ENCODE measurements at places on chromosomes 16 and 17.

DNA sequence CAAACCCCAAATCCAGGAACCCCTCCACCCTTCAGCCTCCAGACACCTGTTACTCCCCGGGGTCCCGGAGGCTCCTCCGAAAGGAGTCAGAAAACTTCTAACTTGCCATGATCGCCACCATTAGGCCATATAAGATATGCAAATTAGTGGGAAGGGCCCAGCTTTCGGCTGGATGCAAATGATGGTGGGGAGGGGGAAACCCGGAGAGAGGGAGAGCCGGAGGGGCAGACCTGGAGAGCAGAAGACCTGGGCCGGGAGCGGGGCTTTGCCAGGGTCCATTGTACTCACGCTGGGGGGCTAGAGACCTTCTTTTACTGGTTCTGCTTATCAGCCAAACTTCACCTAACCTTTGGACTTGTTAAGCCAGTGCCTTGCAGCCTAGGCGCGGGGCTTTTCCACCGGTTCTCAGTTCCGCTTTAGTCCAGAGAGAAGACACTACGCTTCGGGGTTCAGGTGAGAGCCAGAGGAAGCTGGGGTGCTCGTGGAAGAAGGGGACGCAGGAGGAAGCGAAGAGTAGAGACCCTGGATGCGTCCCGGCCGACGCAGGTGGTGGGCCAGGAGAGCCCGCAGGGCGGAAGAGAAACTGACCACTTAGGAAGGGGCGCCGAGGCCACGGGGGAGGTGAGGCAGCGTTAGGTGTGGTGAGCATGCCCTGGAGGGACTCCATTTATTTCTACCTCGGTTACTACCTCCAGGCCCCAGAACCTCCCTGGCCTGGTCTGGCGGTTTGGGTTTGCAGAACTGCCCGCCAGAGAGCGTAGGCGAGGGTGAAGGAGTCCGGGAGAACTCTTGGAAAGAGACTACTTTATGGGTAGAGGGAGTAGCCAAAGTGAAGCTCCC, at the start of gene HNF1B:
TSS of gene HNF1B (minus strand) at position 99 of the 840 bp plus-strand sequence. CDS start 175 bp downstream, outside the sequence.
- no peak for DNase-seq

- no peak for DNase-seq
Observed at GRCh38 chr16:10003486-10003885, 178.7 kb downstream of the GRIN2A start.

DNA sequence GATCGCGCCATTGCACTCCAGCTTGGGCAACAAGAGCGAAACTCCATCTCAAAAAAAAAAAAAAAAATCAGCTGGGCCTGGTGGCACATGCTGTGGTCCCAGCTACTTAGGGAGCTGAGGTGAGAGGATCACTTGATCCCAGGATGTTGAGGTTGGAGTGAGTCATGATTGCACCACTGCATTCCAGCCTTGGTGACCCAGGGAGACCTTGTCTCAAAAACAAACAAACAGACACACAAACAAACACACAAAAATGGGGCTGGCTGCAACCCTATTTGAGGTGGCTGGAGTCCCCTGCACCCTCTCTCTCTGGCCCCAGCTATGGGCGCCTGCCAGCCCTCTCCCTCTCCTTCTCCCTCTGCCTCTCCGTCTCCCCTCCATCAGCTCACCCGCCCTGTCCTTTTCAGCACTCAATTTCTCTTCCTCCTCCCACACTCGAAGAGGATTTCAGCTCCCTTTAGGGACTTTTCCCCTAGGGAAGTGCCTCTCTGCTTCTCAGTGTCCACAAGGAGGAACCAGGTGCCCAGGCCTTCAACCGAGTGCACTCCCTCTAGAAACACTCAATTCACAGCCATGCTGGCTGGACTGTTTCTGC, 17.5 kb upstream of the TFAP4 start:
- DNase-seq: peak; percentile 91

GRCh38 chr17:44906010-44906646, 6.9 kb upstream of the EFTUD2 start:
- DNase-seq: peak; percentile 82

- no peak for DNase-seq
Observed at GRCh38 chr16:84056933-84057332, 14.3 kb upstream of the SLC38A8 start.

DNA sequence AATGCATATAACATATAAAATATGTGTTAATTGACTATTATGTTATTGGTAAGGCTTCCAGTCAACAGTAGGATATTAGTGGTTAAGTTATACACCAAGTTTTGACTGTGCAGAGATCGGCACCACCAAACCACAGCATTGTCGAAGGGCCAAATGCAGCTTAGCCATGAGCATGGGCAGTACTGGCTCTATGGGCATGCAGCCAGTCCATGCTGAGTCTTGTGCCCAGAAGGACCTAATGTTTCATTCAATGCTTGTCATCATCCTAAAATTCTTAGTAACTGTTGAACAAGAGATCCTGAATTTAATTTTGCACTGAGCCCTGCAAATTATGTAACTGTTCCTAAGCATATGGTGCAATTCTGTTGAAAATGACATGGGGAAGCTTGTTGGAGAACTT, 233.4 kb upstream of the HS3ST3A1 start:
- DNase-seq: no peak

- DNase-seq: no peak
Observed at GRCh38 chr16:15539197-15539596, 103.8 kb downstream of the MARF1 start.

- DNase-seq: no peak
Observed at GRCh38 chr16:82758904-82759303, 132.1 kb downstream of the CDH13 start.

DNA sequence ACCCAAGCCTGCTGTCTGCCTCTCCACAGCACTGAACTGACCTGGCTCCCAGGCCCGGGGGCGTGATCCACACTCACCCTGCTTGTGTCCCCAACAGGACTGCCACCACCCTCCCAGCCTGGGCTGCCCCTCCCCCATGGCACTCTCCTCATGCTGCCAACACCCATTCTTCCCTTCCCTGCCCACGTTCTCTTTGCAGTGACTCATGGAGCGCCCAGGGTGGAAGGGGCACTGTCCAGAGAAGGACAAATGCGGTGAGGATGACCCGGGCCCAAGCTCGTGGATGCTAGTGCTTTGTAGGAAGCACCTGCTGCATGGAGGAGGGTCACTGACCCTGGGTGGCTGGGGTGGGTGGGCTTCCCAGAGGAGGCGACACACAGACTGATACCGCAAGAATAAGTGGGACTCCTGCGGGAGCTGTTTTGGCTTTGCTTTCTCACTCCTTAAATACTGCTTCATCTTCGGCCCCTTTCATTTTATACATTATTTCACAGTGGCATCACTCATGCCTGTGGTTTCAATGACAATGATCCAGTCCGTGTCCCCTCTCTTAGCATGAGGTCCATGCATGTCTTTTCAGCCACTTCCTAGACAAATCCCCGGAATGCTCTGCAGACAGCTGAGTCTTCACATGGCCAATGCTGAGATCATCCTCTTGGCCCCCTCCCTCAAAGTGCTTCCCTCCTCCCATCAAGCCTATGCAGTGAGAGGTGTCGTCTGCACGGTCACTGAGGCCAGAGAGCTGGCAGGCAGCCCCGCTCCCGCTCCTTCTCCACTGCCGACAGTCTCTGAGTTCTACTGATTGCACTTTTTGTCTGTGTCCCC, 17.6 kb downstream of the CDK5R1 start:
- DNase-seq: no peak

GRCh38 chr16:88904676-88905365, 38.4 kb upstream of the PABPN1L start:
- no peak for DNase-seq

DNA sequence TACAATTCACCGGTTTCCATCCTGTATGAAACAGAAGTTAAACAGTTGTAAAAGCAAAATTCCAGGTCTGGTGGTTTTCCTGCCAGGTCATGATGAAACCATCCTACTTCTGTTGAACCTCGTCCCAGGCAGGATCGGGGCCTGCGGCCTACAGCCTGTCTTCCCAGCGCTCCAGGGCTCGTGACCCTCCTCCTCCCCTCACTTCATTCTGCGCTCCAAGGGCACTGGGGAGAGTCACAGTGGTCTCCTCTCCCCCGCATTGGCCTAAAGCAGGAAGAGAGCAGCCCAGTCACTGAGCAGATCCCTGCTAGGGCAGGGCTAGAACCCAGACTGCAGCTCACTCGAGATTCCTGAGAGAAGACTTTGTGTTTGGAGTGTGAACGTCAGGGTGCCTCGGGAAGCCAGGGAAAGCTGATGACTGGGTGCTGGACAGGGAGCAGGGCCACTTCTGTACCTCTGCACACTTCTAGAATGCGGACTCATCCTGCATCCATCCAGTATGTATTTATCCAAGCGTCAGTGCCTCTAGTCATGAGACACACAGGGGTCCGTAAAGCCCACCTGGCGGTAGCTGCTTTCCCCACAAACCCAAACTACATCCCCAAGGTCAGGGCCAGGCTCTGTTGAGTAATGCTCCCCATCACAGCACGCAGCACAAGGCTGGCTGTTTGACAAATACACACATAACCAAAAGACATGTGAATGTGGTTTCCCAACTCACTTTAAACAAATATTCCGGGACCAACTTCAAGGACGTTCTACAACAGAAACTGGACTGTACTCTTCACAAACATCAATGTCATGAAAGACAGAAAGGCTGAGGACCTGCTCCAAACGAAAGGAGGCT, 1.7 kb upstream of the ITGAE start:
- peak; percentile 56 for DNase-seq

DNA sequence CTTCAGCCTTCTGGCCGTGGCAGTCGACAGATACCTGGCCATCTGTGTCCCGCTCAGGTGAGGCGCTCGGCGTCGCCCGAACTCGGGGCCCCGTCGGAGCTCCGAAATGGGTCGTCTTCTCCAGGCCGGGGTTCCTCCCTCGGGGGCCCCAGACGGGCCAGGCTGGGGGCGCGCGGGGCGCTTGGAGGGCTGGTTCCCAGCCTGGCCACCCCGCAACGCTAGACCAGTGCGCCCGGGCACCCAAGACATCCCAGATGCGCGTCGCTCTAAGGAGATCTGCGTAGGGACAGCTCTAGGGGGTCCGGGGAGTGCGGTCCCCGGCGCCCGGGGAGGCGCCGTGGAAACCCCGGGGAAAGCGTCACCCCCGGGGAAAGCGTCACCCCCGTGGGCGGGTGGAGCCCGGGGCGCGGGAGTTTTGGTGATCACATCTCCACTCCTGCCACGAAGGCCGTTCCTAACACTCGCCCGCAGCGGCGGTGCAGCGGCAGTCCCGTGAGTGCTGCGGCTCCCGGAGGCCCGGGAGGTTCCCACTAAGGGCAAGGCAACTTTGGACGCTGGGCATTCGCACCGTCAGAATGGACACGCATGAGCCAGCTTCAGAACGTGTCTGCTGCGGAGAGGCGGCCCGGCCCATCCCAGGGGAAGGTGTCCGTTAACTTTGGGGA, 729 bp downstream of the ADORA2B start:
- no peak for DNase-seq

- no peak for DNase-seq
Observed at GRCh38 chr16:25411396-25412081, 153.9 kb upstream of the ZKSCAN2 start.

GRCh38 chr16:68935008-68935407, 91.7 kb downstream of the TANGO6 start:
- DNase-seq: no peak

- DNase-seq: no peak
Observed at GRCh38 chr16:85029408-85029784, 1.8 kb downstream of the KIAA0513 start.

DNA sequence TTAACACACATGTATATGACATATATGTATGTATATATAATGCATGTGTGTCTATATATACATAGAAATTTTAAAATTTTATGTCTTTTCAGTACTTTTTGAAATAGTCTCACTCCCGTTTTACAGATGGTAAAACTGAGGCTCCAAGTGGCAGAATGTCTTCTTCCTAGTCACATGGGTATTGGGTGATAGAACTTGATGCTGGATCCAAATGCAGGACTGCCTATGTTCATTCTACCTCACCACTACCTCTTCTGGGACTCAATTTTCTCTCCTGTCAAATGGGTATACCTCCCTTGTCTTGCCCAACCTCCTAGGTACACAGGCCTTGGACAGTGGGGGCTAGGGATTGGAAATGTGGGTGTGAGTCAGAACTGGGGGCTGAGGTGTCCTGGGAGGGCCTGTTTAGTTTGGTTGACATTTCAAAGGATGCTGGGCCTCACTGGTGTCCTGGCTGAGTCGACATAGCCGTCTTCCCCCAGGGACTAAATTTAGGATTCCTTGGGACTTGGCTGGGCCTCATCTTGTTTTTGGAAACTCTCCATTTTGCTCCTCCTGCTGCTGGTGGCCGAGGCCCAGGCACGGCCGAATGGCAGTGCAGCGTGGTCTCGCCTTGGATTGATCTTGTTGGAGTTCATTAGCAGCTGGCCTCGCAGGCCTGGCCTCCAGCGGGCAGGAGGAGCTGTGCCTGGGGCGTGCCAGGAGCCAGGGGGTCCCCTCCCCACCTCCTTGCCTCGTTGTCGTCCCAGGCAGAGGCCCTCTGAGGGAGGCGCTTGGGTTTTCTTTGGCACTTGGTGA, 25.9 kb downstream of the NKD1 start:
- no peak for DNase-seq

- no peak for DNase-seq
Observed at GRCh38 chr17:29566473-29567303, at the start of gene ABHD15. Gene ABHD15, minus strand, starts transcription at chr17:29567037. Its CDS starts 71 bp downstream, at chr17:29566966.

- no peak for DNase-seq
Observed at GRCh38 chr17:27239046-27239445, 54.9 kb upstream of the WSB1 start.

- DNase-seq: no peak
Observed at GRCh38 chr17:15654886-15655561, 29.1 kb downstream of the TRIM16 start.

GRCh38 chr17:4947411-4948165, 742 bp downstream of the PFN1 start:
- DNase-seq: no peak

DNA sequence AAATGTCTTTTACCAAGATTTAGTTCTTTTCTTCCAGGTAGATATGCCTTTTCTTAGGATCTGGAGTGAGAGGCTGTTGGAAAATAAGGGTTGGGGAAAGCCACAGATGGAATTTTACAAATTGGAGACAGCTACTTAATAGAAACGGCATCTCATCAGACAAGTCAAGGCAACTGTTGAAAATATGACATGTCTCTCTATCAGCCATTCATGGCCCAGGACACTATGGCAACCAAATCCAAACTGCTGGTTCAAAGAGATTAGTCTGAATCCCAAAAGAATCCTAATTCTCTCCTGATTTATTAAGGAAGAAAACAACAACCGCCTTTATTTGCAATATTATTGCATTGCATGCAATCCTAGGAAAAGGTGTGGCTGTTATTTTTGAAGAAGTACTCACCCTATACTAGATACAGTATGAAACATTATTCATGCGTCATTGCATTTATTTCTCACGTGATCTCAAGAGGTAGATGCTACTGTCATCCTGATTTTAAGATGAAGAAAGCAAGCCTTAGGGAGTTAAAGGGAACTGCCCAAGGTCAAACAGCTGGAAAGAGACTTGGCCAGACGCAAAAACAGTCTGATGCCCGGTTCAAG, 12.6 kb upstream of the CEP20 start:
- DNase-seq: no peak

- no peak for DNase-seq
Observed at GRCh38 chr17:5248821-5249479, 14.3 kb upstream of the SCIMP start.

GRCh38 chr16:4042581-4042980, 73.7 kb downstream of the ADCY9 start:
- DNase-seq: no peak

GRCh38 chr17:82802075-82802780, 37.6 kb downstream of the ZNF750 start:
- DNase-seq: no peak

- no peak for DNase-seq
Observed at GRCh38 chr16:82187829-82188228, 17.8 kb upstream of the MPHOSPH6 start.

- DNase-seq: no peak
Observed at GRCh38 chr16:14284371-14284770, 213.3 kb downstream of the MRTFB start.

GRCh38 chr16:10938321-10938720, 3.9 kb downstream of the DEXI start:
- DNase-seq: no peak

- no peak for DNase-seq
Observed at GRCh38 chr17:1077581-1077985, 80.7 kb downstream of the TIMM22 start.
